Fibroblast of skin of back (primary cell): ENCODE measurements at places on chromosomes 13 and 19.
A peak's percentile ranks its signal among the peaks of the same experiment; 100 is the strongest.

- no peak for DNase-seq
Measured at GRCh38 chr19:11199517-11199916, 2.2 kb upstream of the KANK2 start.

- peak; percentile 24 for DNase-seq
Measured at GRCh38 chr13:48775285-48775684, 121.6 kb downstream of the CYSLTR2 start.

- DNase-seq: peak; percentile 42
Measured at GRCh38 chr19:19405971-19406877, 749 bp downstream of the GATAD2A start.

DNA sequence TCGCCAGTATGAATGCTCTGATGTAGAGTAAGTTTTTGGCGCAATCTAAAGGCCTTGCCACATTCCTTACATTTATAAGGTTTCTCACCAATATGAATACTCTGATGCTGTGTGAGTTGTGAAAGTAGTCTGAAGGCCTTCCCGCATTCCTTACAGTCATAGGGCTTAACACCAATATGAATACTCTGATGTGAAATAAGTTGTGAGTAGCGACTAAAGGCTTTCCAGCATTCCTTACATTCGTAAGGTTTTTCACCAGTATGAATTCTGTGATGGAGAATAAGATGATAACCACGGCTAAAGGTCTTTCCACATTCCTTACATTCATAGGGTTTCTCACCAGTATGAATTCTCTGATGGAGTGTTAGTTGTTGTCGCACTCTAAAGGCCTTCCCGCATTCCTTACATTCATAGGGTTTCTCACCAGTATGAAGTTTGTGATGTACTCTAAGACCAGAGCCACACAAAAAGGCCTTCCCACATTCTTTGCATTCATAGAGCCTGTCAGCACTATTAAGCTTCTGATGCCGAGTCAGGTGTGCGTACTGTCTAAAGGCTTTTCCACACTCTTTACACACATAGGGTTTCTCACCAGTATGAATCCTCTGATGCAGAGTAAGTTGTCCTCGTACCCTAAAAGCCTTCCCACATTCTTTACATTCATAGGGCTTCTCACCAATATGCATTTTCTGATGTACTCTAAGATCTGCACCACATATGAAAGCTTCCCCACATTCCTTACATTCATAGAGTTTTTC is 14.1 kb upstream of the ZFP14 start:
- no peak for DNase-seq

DNA sequence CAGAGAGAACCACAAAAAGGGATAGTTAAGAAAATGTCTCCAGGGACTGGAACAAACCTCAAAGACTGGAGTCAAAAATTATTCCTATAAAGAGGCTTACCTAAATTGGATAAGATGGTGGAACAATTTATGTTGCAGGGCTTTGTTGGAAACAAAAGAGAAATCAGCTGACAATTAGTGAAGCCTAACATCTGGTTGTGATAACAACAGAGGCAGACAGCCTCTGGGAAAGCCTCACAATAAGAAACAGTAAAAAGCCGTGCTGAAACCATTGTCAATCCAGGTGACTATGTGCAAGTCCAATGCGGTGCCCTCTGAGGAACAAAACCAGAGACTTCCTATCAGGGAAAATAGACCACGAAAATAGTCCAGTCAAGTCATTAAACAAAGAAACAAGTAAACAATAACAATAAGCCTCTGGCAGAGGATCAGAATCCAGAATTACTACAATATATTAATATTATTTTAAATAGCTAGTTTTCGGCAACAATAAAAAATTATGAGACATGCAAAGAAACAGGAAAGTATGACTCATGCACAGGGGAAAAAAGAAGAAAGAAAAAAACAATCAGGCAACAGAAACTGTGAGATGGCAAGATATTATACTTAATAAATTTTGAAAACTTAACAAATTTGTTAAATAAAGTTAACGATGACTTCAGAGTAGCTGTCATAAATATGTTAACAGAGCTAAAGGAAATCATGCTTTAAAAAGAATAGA is 99.7 kb upstream of the RXFP2 start:
- DNase-seq: peak; percentile 48
